NCI-H1436 treated with DMSO at 0.1 percent for 48 hours (cell line): ENCODE measurements at places on chromosomes 12 and 14.

DNA sequence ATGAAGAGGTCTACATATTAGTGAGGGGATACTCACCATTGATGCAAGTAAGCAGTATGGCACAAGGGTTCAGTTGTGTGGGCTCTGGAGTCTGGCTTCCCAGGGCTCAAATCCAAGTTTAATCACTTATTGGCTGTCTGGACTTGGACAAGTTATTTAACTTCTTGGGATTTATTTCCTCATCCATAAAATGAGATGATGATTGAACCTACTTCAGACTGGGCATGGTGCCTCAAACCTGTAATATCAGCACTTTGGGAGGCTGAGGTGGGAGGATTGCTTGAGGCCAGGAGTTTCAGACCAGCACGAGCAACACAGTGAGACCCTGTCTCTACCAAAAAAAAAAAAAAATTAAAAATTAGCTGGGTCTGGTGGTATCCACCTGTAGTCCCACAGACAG, 67.9 kb downstream of the KCNK10 start:
- no peak for DNase-seq

DNA sequence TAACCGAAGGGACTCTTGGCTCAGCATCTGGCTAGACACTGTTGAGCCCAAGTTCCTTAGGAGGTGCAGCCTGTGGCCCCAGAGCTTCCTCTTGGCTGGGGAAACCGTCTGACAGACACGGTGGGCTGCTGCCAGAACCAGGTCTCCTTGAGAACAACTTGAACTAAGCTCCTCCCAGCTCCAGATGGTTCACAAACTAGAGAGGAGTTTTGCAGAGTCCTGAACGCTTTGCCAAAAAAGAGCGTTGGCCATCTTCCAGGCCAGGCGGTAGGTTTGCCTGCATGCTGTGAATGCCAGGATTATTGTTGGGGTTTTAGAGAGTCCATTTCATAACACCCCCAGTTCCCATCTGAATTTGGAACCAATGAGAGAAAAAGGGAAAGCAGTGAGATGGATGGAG, 399.8 kb downstream of the RGS6 start:
- no peak for DNase-seq

GRCh38 chr14:74207943-74208342, 31.3 kb upstream of the VSX2 start:
- no peak for DNase-seq

GRCh38 chr12:102496591-102496990, 16.2 kb upstream of the IGF1 start:
- DNase-seq = no peak

DNA sequence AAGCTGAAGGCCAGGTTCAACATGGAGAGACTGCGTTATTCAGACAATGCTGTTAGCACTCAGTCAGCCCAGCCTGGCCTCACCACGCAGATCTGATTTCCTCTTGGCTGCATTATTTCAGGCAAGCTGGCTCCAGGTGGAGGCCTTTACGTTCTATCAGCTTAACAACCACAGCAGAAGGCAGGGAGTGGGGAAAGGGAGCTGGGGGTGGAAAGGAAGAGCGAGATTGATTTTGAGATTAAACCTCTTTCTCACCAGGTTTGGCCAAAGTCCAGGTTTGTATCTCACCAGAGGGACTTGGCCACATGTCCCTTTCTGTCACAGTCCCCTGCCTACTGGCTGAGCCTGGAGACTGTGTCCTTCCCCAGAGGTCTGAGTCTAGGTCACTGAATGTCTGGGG, 543.7 kb upstream of the TMEM132C start:
- no peak for DNase-seq

DNA sequence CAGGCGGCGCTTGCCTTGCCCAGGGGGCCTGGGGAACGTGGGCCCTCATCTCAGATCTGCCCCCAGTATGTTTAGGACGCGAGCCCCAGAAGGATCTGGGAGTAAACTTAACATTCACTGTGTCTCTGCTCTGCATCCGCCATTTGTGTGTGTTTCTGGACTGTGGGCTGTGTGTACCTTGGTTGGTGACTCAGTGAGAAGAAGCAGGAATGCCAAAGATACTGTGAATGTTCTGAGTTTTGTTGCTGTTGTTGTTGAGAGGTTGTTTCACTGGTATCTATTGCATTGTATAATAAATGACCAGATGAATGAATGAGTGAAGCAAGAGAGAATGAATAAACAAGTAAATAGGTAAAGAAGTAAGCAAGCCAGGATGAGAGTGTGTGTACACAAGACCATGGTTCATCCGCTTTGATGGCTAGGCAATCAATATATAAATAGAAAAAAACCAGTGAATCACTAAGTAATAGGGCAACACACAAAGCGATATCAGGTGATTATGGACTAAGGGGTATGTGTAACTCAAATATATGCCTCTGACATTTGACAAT, 20.5 kb downstream of the MEG3 start:
- DNase-seq = no peak

GRCh38 chr12:120196363-120196762, 1.8 kb upstream of the GCN1 start:
- DNase-seq = no peak

- no peak for DNase-seq
These were observed 14.5 kb downstream of the GMFB start for GRCh38 chr14:54474232-54474793.

GRCh38 chr14:96154900-96155299, 49.7 kb upstream of the BDKRB2 start:
- DNase-seq = no peak

DNA sequence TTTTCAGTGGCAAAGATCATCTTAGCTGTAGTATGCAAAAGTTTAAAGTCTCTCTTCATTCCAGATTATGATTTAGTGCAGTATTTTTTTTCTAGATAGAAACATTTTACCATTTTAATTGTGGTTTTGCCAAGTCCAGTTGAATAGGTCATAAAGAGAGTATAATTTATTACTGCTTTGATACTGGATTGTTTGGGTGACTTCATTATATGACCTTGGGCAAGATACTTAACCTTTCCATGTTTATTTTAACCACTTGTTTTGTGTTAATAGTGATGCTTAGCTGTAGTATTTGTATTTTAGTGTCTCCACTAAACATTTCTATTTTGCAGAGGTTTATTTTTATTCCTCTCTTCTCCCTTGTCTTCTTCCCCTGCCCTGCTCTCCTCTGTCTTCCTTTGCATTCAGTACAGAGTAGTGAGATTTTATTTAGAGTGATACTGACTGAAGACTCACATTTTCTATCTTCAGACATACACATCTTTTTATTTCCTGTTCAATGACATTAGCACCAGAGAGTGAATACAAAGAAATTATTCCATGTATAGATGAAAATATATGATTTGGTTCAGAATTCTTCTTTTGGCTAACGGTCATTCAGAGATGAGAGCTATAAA, 215.2 kb downstream of the ERC1 start:
- no peak for DNase-seq

DNA sequence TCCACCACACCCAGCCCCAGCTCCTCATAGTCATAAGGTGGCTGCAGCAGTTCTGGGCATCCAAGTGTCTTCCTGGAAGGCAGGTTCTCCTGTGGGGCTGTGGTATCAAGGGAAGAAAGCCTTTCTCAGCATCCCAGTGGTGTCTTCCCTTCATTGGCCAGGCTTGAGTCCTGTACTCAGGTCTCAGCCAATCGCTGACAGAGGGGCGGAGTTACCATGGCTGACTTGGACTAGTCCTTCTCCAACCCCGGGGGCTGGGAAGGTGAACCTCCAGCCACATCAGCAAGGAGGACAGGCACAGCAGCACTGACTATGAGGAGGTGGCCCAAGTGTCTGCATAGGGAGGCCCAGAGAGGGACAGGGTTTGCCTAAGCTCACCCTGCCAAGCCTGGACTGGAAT, 64.0 kb upstream of the SLC24A4 start:
- DNase-seq = no peak

DNA sequence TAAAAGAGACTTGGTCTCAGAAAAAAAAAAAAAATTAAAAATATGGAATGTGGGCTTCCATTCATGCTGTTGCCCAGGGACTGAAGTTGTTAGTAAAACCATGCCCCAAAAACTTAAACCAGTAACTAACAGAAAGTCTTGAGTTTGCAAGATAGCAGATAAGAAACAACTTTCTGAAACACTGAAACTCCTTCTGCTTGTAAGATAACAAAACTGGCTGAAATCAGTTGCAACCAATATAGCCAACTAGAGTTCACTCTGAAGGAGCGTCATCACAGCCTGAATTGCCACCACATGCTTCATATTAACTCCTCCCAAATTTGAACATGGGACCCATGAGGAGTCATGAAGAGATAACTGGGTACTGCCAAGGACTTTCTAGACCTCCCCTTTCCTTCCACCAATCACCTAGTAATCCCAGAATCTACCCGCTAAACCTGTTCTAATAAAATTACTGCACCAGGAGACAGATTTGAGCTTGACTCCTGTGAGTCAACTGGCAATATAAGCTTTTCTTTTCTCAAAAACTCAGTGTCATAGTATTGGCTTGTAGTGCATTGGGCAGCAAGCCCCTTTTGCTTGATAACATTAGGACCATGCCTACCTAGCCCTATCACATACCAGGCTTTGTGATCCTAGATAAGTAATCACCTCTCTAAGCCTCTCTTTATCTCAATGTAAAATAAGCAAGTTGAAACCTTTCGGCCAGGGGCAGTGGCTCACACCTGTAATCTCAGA, 53.6 kb downstream of the R3HDM2 start:
- DNase-seq = no peak

GRCh38 chr14:38209572-38210557, 2.2 kb downstream of the SSTR1 start:
- no peak for DNase-seq

DNA sequence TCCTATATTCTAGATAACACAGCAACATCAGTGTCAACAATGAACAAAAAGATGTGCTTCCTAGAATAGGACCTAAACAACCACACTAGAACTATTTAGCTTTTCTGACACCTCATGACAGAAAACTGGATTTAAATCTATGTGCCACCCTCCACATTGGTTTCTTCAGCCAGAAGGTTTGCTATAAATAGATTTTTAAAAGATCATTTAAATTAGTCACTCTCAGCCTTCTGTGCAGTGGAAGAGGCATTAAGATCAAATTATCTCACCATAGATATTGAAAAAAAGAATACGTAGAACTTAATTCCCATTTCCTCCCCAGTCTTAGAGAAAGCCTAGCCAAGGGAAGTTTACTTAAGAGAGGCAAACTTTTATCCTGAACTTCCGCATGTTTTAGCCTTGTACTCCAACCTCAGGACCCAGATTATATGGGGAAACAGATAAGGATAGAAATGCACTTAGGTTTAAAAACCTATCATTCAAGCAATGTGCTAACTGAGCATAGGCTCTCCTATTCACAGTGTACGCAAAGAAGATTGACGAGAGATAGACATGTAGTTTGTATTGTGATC, 59.6 kb downstream of the NELL2 start:
- DNase-seq = no peak

DNA sequence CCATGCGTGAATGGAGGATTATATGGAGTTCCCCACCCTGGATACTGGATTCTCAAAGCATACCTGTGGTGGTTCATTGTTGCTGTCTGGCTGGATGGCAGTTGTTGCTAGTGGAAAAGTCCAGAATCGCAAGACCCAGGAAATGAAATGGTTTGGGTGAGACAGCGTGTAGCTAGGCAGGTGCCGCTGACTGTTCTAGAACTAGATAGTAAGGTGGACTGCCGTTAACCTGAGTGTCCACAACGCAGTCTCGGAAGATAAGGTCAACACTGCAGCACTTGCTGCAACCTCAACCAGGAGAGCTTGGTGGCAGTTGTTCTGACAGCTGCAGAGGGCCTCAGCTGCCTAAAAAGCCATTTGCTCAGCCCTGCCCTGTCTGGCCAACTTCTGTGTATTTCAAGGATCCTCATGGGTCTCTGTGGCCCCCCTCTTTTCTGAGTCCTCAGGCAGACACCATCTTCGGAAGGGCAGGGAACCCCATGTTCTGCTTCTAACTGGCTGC, 15.5 kb upstream of the IRF2BPL start:
- DNase-seq = no peak

DNA sequence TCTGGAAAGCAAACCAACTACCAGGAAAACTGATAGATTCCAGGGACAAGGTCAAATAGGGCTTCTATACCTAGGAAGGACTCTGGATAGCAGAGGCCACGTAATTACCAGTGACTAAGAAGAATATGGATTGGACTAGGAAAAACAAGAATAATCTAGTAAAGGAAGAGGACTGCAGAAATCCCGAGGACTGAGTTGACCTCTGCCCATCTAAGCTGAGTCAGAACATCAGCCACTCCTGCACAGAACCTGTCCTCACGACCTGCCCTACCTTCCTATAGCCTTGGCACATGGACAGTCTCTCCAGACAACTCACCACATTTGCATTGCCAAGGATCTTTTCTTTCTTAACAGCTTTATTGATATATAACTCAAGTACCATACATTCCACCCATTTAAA, 2.3 kb downstream of the OR6J1 start:
- no peak for DNase-seq

DNA sequence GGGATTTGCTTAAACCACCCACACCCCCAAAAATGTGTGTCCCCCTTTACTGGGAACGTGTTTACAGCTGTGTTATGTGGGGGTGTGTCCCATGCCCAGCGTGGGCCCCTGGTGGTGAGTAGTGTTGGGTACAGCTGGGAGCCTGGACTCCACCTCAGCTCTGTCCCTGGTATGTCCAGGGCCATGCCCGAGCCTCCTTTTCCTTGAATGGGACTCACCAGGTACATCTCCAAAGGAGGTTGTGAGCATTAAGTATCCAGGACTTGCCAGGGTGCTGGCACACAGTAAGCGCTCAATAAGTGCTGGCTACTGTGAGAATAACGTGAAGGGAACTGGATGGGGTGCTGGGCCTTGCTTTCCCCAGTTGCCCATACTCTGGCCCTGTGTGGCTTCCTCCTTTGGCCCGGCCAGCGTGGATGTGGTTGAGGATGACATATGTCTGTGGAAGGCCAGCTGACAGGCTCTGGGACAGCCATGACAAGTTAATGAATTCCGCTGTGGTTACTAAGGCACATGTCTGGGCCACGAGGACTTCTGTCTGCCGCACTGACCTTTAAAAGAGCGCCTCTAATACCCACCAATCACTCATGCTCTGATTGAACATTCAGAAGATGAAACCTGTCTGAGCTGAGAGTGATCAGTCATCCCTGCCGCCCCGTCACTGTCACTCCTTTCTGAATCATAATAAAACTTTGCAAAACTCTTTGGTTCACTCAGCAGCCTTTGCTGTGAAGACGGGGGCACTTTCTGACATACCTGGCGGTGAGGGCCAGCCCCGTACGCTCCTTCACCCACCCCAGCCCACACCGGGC, 74.7 kb downstream of the DIO3 start:
- DNase-seq = no peak

GRCh38 chr12:48199774-48200221, 3.3 kb downstream of the OR10AD1 start:
- DNase-seq = no peak

GRCh38 chr14:75471059-75471458, 43.2 kb downstream of the JDP2 start:
- DNase-seq = no peak
